ENCODE measurements at places on chromosomes 3 and 15.

GRCh38 chr15:100703671-100704070, 101.3 kb downstream of the ASB7 start:
- peaks cover 16% of the 10 kb centered on the region for H3K4me1 ChIP-seq
- no peak overlapping the region for H3K27ac ChIP-seq
- no peak for DNase-seq
- no peaks in the 10 kb centered on the region for H3K27me3 ChIP-seq

- no peak for DNase-seq
- H3K36me3 ChIP-seq = peaks cover 25% of the 10 kb centered on the region
- H3K27me3 ChIP-seq = no peaks in the 10 kb centered on the region
- no peak overlapping the region for H3K4me3 ChIP-seq
These were observed 24.8 kb downstream of the ZBTB38 start for GRCh38 chr3:141392897-141393734.

DNA sequence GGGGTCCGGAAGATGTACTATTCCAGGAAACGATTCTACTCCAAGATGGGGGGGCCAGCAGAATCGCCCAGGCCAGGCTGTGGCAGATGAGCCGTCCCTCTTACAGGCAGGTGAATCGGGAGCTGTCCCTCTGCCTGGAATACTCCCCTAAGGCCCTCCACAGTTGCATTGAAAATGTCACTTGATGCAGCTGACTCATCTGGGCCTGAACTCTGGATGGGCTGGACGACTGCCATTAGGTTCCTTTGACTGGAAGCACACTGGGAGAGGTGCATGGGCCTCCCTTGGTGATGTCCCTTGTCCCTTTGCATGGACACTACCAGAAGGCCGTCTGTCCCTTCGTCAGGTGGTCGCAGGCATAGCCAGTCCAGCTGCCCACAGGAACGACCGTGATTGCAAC, 69.6 kb upstream of the HRH1 start:
- H3K36me3 ChIP-seq = no peaks in the 10 kb centered on the region
- no peaks in the 10 kb centered on the region for H3K27me3 ChIP-seq
- DNase-seq = no peak
- H3K4me1 ChIP-seq = peaks cover 6% of the 10 kb centered on the region
- H3K27ac ChIP-seq = no peak overlapping the region

- no peaks in the 10 kb centered on the region for H3K27me3 ChIP-seq
- no peak overlapping the region for H3K27ac ChIP-seq
- peaks cover 5% of the 10 kb centered on the region for H3K4me1 ChIP-seq
- DNase-seq = no peak
- no peak overlapping the region for H3K4me3 ChIP-seq
- peaks cover 10% of the 10 kb centered on the region for H3K36me3 ChIP-seq
These were observed 60.0 kb downstream of the TMOD3 start for GRCh38 chr15:51889486-51889885.

- no peak overlapping the region for H3K4me3 ChIP-seq
- DNase-seq = no peak
- no peaks in the 10 kb centered on the region for H3K4me1 ChIP-seq
These were observed 21.3 kb downstream of the GSK3B start for GRCh38 chr3:120072867-120073525.

DNA sequence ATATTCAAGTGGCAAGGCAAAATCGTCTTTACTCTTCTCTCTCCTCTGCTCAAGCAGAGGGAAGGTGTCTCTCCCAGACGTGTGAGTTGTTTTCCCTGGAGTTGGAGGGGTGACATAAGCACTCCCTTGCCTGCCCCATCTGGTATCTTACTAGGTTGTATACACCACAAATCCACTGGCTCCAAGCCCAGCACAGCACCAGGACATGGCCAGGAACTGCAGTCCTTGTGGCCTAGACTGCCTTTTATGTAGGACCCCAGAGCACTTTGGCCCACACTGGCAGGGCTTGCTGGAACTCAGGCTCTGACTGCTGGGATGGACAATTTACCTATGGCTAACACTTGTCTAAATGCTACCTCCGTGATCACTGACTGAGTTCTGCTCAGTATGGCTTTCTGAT, 34.0 kb downstream of the DZIP3 start:
- H3K27ac ChIP-seq = no peak overlapping the region
- no peaks in the 10 kb centered on the region for H3K4me1 ChIP-seq
- no peaks in the 10 kb centered on the region for H3K27me3 ChIP-seq
- peaks cover 2% of the 10 kb centered on the region for H3K36me3 ChIP-seq

GRCh38 chr3:6179761-6180160, 681.2 kb upstream of the GRM7 start:
- no peaks in the 10 kb centered on the region for H3K27me3 ChIP-seq
- no peaks in the 10 kb centered on the region for H3K36me3 ChIP-seq
- DNase-seq = no peak

Data from IMR-90 (cell line).